HFFc6 (cell line): ENCODE measurements at places on chromosomes 7 and 10.

- no peak for DNase-seq
Measured at GRCh38 chr7:29538389-29538788, 25.2 kb upstream of the PRR15 start.

- peak; percentile 43 for DNase-seq
Measured at GRCh38 chr7:130144312-130145171, 60.7 kb downstream of the TMEM209 start.

- DNase-seq = peak; percentile 89
Measured at GRCh38 chr7:82049891-82050533, 280.2 kb upstream of the HGF start.

DNA sequence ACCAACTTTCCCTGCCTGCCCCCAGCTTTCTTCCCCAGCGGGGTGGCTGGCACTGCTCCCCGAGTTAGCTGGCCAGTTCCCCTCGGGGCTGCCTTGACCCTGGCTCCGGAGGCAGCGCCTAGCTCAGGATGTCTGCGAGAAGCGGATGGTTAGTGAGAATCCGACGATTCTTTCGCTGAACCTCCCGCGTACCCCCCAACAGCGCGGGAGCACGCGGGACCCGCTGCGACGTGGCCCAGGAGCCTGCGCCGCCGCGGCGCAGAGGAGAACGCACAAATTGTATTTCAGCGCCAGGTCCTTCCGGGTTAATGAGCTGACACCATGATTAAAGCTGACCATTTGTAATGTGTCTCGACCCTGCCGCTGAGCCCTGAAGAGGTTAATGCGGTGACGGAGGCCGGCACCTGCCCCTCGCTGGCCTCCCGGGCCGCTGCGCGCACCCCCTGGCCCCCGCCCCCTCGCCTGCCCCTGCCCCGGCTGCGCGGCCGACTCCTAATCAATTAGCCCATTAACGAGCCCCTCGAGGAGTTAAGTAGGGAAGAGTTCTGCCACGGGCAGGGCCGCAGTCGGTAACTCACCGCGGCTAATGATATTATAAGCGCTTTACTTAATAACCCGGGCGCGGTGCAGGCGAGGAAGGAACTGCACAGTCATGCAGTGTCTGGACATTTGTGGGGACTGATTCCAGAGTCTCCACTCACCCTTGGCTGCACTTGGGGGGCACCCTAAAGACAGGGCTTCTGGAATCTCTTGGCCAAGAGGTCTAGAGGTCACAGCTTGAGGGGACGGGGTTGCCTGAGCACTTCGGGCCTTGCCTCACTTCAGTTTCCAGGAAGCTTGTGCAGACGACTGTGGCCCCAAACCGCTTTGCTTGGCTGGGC lies 1.7 kb upstream of the HMX2 start:
- no peak for DNase-seq

DNA sequence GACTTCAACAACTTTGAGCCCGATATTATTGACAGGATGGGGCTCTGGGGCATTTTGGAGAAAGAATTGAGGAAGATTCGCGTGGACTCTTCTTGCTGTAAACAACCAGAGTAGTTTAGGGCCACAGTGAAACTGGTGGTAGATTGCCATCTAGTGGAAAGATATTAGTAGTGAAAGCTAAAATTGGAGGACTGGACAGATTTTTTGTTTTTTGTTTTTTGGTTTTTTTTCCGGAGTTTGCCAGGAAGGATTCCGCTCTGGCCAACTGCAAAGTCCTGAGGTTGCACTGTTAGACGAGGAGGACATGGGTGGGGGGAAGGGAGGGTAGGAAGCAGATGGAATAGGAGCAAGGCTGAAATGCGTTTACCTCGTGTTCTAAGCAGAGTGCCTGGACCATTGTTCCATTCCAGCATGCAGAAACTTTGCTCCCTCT lies 11.7 kb downstream of the NOBOX start:
- peak; percentile 49 for DNase-seq

GRCh38 chr7:91446819-91447218 lies 182.6 kb downstream of the FZD1 start:
- DNase-seq = no peak

DNA sequence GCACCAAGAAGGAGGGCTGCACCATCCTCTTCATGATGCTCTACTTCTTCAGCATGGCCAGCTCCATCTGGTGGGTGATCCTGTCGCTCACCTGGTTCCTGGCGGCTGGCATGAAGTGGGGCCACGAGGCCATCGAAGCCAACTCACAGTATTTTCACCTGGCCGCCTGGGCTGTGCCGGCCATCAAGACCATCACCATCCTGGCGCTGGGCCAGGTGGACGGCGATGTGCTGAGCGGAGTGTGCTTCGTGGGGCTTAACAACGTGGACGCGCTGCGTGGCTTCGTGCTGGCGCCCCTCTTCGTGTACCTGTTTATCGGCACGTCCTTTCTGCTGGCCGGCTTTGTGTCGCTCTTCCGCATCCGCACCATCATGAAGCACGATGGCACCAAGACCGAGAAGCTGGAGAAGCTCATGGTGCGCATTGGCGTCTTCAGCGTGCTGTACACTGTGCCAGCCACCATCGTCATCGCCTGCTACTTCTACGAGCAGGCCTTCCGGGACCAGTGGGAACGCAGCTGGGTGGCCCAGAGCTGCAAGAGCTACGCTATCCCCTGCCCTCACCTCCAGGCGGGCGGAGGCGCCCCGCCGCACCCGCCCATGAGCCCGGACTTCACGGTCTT lies 1.9 kb downstream of the FZD1 start:
- DNase-seq = no peak

GRCh38 chr7:129055294-129055816 lies 444 bp upstream of the TNPO3 start:
- no peak for DNase-seq

- no peak for DNase-seq
Measured at GRCh38 chr7:98602755-98603398, 14.2 kb upstream of the NPTX2 start.

- DNase-seq = no peak
Measured at GRCh38 chr10:124066126-124066700, 27.2 kb downstream of the CHST15 start.

DNA sequence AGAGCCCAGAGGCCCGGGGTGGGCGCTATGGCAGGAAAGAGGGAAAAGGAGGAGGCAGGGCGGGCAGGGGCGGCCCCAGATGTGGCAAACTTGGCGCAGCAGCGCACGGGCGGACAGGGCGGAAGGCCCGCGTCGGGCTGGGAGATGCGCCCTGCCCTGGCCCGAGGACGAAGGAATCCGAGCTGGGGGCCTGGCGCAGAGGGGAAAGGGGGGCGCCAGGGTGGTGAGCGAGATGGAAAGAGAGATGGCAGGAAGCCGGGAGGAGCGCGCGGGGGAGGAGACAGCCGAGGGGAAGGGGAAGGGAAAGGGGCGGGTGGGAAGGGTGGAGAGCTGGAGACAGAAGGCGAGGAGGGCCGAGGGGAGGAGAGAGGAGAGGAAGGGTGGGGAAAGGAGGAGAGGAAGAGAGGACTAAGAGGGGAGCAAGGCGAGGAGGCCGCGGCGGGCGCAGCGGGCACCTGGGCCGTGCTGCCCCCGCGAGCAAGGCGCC lies at the start of gene MARVELD1:
Gene MARVELD1, plus strand, starts transcription at position 392 of the 487 bp plus-strand sequence. CDS start 147 bp downstream, outside the sequence.
- DNase-seq = peak; percentile 57

GRCh38 chr10:101611096-101611905 lies 23.2 kb downstream of the DPCD start:
- DNase-seq = no peak

DNA sequence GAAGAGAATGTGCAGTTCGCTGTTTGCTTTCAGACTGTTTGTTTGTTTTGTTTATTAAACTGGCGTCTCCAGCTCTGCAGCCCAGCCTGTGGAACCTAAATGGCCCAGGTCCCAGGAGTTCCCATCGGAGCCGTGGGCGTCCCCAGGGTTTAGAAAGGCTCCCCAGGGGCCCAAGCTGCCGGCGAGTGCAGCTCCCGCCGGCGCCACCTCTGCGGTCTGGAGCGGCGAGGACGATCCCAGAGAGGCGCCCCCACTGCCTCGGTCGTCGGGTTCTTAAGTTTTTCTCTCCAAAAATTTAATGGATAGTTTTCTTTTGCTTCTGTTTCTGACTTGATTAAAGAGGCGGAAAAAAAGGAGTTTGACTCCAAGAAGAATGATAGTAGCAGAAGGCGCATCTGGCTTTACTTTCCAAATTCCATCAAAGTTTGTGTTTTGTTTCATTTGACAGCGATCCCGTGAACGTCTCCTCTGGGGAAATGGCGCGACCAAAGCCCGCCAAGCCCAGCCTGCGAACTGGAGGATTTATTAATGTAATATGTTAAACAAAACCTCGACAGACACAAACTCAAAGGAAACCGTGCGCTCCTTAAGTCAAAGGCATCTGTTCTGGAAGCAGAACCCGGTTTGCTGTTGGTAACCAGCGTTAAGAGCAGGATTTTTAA lies 718 bp upstream of the FZD1 start:
- DNase-seq = no peak

DNA sequence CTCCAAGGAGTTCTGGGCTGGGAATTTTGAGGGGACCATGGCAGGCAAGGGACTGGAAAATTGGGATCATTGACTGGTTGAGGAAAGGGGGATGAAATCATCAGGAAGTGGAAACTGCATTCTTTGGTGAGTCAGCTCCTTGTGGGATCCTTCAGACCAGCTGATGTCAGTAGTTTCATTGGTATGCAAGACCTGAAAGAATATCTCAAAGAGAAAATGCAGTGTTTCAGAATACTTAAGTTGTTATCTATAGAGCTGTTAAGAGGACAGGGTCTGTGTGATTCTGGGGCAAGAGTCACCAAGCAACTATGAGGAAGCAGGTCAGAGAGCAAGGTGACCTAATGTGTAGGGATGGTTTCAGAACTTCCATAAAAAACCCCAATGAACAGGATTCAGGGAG lies 595.9 kb upstream of the AUTS2 start:
- DNase-seq = no peak

- no peak for DNase-seq
Measured at GRCh38 chr7:116315803-116316202, 105.5 kb downstream of the TES start.

GRCh38 chr10:32318476-32318896 lies 28.5 kb downstream of the EPC1 start:
- DNase-seq = no peak

GRCh38 chr10:107733328-107734130 lies 569.0 kb upstream of the SORCS1 start:
- DNase-seq = no peak

GRCh38 chr10:100621360-100622205 lies 85.8 kb downstream of the HIF1AN start:
- peak; percentile 7 for DNase-seq

DNA sequence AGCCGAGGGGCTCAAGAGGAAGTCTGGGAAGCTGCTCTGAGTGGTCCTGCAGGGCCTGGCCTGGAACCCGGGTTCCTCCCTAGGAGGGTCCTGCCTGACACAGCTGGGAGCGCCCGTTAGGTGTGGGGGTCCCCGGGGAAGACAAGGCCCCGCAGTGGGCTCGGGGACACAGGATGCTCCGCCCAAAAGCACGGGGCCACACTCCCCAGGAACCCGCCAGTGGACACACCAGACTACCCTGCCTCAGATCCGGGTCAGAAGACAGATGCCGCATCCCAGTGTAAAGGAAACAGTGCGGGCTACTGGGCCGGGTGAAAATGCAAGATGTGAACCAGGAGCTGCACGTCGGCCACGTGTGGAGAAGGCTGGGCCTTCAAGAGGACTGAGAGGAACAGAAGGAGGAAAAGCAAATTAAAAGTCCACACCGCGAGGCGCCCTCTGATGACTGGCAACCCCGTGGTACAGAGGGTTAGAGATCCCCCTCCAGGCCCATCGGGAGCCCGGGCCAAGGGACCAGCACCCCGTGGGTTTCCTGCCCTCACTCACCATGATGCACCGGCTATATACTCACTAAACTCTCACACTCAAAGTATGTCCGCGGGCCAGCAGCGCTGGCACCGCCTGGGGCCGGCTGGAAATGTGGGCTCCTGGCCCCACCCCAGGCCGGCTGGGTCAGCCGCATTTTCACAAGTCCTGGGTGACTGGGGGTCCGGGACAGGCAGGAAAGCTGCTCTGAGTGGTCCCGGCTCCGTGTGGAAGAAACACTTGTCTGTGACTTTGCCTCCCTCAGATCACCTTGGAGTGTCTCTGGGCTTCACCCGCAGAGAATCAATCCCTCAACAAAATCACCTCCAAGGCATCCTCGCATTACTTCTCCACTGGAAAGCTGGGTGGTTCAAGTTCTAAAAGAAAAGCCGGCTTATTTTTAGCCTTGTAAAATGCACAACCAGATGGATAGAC lies 6.1 kb downstream of the STK32C start:
- DNase-seq = no peak

GRCh38 chr7:149633976-149634945 lies 136.7 kb upstream of the ZNF746 start:
- no peak for DNase-seq

GRCh38 chr7:29588212-29588611 lies 24.6 kb downstream of the PRR15 start:
- DNase-seq = no peak

DNA sequence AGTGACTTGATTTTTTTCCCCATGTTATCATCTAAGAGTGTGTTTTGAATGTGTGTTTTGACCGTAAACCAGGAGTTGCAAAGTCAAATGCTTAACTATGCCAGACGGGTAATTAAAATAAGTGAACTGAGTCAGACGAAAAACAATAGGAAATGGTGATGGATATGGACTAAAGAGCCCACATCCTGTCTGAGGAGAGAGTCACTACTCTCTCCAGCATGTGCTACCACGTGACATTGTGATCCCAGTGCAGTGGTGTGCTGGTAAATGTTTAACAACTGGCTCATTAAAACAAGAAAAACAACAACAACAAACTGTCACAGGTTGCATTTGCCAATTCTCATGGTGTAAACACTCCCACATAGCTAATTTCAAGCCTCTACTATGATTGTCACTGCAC lies 164.3 kb downstream of the SUGCT start:
- DNase-seq = peak; percentile 84

DNA sequence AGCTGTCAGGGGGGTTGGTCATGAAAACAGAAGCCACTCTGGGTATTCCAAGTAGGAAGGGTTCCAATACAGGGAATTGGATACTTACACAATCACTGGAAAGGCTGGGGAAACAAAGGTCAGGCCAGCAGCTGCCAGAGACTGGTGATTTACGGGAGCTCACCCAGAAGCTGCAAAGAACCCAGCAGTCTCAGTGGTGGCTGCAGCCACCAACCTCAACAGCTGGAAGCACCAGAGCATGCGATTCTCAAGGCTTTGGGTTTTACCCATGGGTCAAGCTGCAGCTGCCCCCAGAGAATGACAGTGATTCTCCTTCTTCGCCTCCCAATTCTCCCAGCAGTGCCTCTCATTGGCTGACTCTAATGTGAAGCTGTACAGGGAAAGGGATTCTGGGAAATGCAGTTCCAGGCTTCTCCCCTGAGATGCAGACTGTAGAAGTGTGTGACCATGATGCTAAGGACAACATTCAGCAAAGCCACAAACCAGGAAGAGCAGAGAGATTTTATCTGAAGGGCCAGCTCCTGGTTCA lies 107.2 kb upstream of the TCF7L2 start:
- DNase-seq = no peak

- DNase-seq = no peak
Measured at GRCh38 chr10:29326886-29327745, 38.2 kb downstream of the LYZL1 start.

- DNase-seq = no peak
Measured at GRCh38 chr10:115084277-115084850, 8.8 kb upstream of the ATRNL1 start.

- DNase-seq = no peak
Measured at GRCh38 chr10:49663596-49663995, 15.9 kb upstream of the C10orf53 start.

- DNase-seq = peak; percentile 83
Measured at GRCh38 chr7:24854866-24855265, 97.6 kb upstream of the GSDME start.
